MCF 10A (cell line): ENCODE measurements at places on chromosomes 2 and 18.
A peak's percentile ranks its signal among the peaks of the same experiment; 100 is the strongest.

DNA sequence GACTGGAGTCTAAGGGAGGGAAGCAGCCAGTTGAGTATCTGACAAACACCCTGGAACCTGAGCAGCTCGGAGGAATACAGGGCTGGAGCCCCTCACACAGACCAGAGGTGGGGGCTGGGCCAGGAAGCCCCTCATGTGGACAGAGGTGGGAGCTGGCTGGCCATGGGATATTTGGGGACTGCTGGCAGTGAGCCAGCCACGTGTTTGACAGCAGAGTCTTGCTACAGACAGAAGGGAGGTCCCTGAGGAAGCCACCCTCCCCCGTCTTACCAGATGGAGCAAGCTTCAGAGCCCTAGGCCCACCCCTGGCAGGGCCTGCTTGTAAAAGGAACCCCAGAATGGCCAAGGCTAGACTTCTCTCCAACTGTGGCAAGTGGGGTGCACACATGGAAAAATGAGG is 3.6 kb upstream of the MTERF4 start:
- no peak for DNase-seq

DNA sequence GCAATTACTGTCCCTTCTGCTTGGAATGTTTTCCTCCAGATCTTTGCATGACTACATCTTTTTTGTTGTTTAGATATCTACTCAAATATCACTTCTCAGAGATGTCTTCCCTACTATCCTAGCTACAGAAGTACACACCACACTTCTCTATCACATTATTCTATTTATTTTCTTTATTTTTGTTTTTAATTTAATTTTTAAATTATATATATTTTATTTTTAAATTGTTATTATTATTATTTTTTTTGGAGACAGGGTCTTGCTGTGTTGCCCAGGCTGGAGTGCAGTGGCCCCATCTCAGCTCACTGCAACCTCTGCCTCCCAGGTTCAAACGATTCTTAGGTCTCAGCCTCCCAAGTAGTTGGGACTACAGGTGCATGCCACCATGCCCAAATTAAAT is 106.7 kb downstream of the TAF4B start:
- no peak for DNase-seq

- no peak for DNase-seq
Observed at GRCh38 chr2:98825858-98826257, 94.9 kb upstream of the MGAT4A start.

DNA sequence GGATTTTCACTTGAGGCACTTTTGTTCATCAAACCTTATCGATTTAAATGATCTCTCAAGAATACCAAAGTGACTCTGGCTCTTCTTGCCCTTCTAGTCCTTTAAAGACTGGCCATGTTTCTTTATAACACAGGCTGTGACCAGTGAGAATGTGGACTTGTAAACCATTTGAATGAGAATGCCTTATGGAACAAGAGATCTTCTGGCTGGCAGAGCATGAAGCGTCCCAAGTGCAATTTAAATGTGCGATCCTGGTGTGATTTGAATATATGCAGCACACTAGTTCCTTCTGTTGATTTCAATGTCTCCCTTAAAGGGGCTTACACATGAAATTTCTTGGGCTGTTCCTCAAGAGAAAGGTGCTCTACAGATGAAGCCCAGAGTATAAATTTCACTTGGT is 262.4 kb upstream of the CCDC68 start:
- DNase-seq: no peak

- DNase-seq: no peak
Observed at GRCh38 chr2:187876554-187876953, 322.3 kb upstream of the TFPI start.

GRCh38 chr2:65431421-65432226 is 775 bp downstream of the SPRED2 start:
- peak; percentile 32 for DNase-seq

DNA sequence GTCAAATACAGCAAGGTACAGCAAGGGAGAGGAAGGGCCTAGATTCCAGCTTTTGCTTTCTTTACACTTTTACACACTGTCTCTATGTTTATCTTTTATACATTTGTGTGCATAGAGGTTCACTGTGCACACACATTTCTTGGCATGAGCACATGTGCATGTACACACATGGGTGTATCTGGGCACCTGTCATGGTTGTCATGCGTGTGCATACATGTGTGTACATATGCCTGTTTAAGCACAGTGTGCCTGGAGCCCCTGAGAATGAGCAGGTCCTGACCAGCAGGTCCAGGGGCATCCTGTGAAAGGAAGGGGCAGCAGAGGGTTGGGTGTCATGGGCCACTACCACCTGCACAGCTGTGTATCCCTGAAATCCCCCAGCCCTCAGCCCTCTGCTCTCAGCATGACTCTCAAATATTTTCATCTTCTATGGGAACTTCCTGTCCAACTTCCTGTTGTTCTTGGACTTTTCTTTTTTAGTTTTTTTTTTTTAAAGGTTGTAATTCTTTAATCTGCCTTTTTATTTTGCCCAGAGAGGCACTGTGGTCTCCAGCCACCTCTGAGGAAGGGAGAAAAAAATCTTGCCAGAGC is 97.0 kb upstream of the EPAS1 start:
- no peak for DNase-seq

DNA sequence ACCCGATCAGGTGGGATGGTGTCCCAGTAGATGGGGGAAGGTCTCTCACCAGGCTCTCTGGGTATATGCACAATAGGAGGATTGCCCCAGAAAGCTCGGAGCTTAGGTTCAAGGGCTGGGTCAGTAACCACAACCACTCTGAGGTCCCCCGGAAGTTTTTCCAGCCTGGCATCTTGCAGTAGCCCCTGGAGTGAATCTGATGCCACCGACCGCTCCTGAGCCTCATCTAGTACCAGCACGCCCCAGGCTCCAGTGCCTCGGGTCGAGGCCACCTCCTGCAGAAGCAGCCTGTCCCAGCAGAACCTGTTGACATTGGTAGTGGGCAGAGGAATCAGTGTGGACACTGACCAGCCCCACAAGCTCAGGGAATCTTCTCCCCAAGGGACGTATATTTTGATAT is 2.0 kb downstream of the DQX1 start:
- DNase-seq: no peak
